Stimulated activated CD4-positive, alpha-beta T cell treated with anti-CD3 and anti-CD28 coated beads, Interleukin-1b, Interleukin-23, amount 100 ng/mL, for 24 hours (primary cell): ENCODE measurements at places on chromosomes 16 and 17.
A peak's percentile ranks its signal among the peaks of the same experiment; 100 is the strongest.

DNA sequence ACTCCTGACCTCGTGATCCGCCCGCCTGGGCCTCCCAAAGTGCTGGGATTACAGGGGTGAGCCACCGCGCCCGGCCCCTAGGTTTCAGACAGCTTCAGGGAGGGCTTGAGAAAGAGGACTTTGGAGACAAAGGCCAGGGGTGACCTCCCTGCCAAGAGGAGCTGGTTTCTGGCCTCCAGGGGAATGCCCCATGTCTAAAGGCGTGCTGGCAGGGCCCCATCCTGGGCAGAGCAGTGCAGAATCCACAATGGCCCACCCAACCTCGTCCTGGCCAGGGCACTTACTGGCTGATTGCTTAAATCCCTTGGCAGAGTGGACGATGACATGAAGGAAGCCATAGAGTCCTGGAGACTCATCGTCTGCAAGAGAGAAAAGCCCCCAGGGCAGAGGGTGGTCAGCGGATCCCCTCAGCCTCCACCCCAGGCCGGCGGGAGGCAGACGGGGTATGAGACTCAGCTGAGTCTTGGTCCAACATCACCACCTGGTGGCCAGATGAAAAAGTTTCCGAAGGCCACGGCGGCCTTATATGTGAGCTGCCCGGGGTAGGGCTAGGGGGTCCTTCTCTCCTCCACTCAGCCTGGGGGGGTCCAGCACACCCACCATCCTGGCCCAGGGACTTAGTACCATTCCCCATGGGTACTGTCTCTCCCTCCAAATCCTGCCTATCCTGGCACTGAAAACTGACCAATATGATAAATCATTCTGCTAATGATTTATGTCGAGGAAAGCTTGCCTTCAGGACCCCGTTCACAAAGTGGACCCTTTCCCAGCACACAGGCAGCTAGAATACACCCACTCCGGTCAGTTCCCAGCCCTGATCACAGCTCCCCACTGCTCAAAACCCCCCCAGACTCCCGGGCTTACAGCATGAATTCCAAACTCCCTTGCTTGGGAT lies 59.1 kb downstream of the TIMM22 start:
- peak; percentile 13 for DNase-seq

- no peak for DNase-seq
These were observed 141.3 kb downstream of the ABCC12 start for GRCh38 chr16:48014349-48015135.

DNA sequence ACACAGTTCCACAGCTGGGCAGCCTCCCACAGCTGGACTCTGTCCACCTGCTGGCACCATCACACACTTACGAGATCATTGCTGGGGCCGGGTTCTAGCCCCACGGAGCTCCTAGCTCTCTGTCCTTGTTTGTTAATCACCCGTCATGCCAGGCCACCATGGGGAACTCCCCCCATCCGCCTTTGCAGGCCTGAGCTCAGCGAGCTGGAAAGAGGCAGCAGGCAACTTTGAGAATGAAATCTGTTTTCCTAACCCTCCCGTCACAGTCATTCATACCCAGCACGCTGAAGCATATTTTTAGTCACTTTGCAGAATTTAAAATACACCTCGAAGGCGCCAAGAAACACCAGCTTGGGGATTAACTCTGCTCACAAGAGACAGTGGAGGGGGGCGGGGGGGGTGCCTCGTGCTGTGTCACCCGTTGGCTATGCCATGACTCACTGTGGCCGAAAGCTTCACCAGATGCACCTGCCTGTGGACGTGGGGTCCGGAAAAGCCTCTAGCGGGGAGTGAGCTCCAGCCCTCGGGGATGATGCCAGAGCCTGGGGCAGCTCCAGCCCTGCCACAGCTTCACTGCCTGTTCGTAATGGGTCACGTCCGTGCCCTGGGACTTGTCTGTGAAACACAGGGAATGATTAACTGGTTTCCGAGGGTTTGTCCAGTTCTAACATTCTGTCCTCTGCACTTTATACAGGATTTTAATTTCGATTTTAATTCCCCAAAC lies 1.4 kb upstream of the SPNS2 start:
- no peak for DNase-seq

DNA sequence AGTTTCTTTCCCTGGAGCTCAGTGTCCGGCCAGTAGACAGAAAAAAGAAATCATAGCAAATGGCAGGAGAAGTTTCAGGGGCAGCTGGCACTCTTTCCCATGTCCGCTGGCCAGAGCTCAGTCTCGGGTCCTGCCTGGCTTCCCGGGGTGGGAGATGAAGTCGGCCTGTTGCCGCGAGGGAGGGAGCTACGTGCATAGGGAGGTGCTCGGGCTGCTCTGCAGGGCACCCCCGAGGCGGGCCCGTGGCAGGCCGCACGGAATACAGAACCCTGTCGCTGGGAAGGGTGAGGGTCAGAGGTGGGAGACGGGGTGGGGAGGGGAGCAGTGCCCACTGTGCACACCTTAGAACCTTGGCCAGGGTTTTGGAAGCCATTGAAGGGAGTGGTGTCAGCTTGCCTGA lies 78.3 kb upstream of the FOXF1 start:
- no peak for DNase-seq

GRCh38 chr17:53721101-53721500 lies 101.6 kb upstream of the KIF2B start:
- no peak for DNase-seq
